ENCODE measurements at places on chromosomes 2 and 18. TPM values are rescaled to one million over a fixed set of nuclear protein-coding genes. Genes with fewer than 3 reads are reported as not detected.
A peak's percentile ranks its signal among the peaks of the same experiment; 100 is the strongest.

The CCDC148 gene
- total RNA-seq, result 0.26 TPM

The SCYGR7 gene
- not detected for total RNA-seq

The SLC5A7 gene
- total RNA-seq, result not detected

DNA sequence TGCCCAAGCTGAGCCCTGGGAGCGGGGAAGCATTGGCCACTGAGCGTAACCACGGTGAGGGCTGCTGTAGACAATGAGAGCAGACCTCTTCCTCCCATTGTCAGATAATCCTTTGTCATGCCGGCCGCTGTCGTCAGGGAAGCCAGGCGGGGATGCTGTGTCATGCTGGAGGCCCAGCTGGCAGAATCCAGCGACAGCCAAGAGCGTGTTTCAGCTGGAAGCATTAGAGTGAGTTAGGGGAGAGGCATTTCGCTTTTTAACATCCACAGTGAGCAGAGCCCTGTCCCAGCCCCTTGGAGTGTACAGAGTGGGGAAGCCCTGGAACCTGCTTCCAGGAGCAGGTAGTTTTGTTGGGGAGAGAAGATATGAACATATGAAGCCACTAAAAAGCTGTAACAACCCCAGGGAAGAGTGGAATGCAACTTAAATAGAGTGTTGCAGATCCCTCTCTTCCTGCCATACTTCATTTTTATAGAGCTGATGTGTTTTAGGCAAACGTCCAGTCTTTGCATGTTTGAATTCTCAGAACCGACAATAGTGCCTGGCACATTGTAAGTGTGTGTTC is 7.0 kb downstream of the CTIF start:
- no peaks in the 10 kb centered on the region for H3K36me3 ChIP-seq
- peaks cover 16% of the 10 kb centered on the region for H3K27me3 ChIP-seq
- H3K4me1 ChIP-seq, result peaks cover 8% of the 10 kb centered on the region
- no peak overlapping the region for H3K27ac ChIP-seq

DNA sequence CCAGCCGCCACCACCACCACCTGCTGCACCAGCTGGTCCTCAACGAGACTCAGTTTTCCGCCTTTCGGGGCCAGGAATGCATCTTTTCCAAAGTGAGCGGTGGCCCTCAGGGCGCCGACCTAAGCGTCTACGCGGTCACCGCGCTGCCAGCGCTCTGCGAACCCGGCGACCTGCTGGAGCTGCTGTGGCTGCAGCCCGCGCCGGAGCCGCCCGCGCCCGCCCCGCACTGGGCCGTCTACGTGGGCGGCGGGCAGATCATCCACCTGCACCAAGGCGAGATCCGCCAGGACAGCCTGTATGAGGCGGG is 1.6 kb downstream of the LRATD1 start:
- DNase-seq, result peak; percentile 3
- H3K4me3 ChIP-seq, result no peak overlapping the region
- no peak overlapping the region for H3K27ac ChIP-seq
- no peaks in the 10 kb centered on the region for H3K36me3 ChIP-seq
- peaks cover 5% of the 10 kb centered on the region for H3K4me1 ChIP-seq
- H3K27me3 ChIP-seq, result peaks cover 39% of the 10 kb centered on the region

DNA sequence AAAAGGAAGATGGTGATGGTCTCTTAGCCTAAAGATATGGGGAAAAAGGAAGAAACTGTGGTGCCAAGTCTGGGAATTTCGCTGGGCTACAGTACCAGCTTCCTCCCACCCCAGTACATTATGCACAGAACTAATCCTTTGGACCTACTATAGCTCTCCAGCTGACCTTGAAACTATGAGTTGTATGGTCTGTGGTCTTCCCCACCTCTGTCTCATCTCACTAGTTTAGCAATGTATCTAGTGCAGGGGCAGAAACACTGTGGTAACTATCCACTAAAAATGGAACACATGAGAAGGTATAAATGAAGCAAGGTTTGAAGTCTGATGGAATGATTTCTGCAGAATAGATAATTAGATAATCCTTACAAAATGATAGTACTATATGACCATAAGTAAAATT is 190.4 kb upstream of the CCDC150 start:
- no peaks in the 10 kb centered on the region for H3K36me3 ChIP-seq
- no peak overlapping the region for H3K27ac ChIP-seq
- H3K27me3 ChIP-seq, result peaks cover 2% of the 10 kb centered on the region
- H3K4me1 ChIP-seq, result peaks cover 2% of the 10 kb centered on the region
- no peak overlapping the region for H3K4me3 ChIP-seq

The GKN2 gene
- not detected for total RNA-seq

GRCh38 chr18:55774505-55774904 is 186.5 kb upstream of the TCF4 start:
- peaks cover 10% of the 10 kb centered on the region for H3K4me1 ChIP-seq
- H3K27me3 ChIP-seq, result peaks cover 22% of the 10 kb centered on the region
- no peak for DNase-seq
- H3K4me3 ChIP-seq, result no peak overlapping the region

- no peak overlapping the region for H3K4me3 ChIP-seq
- no peak for DNase-seq
- H3K4me1 ChIP-seq, result no peaks in the 10 kb centered on the region
- no peaks in the 10 kb centered on the region for H3K27me3 ChIP-seq
These were observed 101.3 kb downstream of the L3MBTL4 start for GRCh38 chr18:6313415-6313814.

The TFPI gene
- total RNA-seq, result 0.21 TPM

GRCh38 chr2:203878063-203878462 is 10.5 kb downstream of the CTLA4 start:
- H3K4me1 ChIP-seq, result peaks cover 33% of the 10 kb centered on the region
- no peak overlapping the region for H3K4me3 ChIP-seq
- no peaks in the 10 kb centered on the region for H3K27me3 ChIP-seq
- no peak for DNase-seq
- H3K36me3 ChIP-seq, result peaks cover 27% of the 10 kb centered on the region
